BJ (cell line): ENCODE measurements at places on chromosomes 16 and 17. TPM values are rescaled to one million over a fixed set of nuclear protein-coding genes. Genes with fewer than 3 reads are reported as not detected.

Gene ELMO3
- polyA plus RNA-seq = 0.56 and 0.97 TPM in 2 replicates

Gene HOXB2
- 1.5 and 1.7 TPM in 2 replicates for polyA plus RNA-seq

- DNase-seq = no peak
These were observed 246.9 kb downstream of the PRKCA start for GRCh38 chr17:66549311-66549704.

GRCh38 chr16:65743558-65743957 lies 621.7 kb upstream of the CDH11 start:
- DNase-seq = no peak
